HCT116 (cell line): ENCODE measurements at places on chromosomes 5 and 9. TPM values are rescaled to one million over a fixed set of nuclear protein-coding genes. Genes with fewer than 3 reads are reported as not detected.

Gene HEMGN
- total RNA-seq: not detected

DNA sequence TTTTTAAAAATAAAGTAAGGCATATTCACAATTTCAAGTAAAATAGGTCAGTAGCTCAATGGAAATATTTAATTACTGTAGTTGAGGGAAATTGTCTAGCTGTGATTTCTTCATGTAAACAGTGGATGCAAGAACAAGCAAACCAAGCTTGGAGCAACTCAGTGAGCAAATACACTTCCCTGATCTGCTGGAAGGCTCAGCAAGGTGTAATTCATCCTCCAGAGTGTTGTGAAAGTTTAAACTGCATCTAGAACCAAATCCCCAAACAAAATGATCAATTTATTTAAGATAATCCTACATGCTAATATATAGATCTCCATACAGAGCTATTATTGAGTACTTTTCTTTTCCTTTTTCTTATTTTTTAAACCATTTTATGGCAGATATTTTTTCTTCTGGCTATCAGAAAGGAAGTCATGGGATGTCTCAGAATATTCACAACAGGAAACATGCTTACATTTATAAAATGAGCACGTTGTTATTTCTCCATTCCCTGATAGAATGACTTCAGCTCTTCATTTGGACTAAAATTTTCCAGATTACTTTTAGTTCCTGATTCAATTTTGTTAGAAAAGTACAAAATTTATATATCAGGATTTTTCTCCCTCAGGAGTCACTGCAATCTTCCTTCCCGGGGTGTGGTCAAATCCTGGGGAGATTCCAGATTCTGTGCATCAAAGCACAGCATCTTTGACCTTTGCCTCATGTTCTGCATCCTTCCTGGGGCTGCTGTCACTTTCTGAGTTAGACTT lies 219.2 kb upstream of the ELL2 start:
- no peak overlapping the region for H3K27ac ChIP-seq
- no peaks in the 10 kb centered on the region for H3K27me3 ChIP-seq
- no peak for DNase-seq
- no peaks in the 10 kb centered on the region for H3K36me3 ChIP-seq
- H3K4me3 ChIP-seq: no peak overlapping the region

- no peak for DNase-seq
- no peak overlapping the region for H3K4me3 ChIP-seq
- no peaks in the 10 kb centered on the region for H3K27me3 ChIP-seq
Observed at GRCh38 chr5:167030500-167031120, 1260.8 kb upstream of the WWC1 start.

Gene STING1
- total RNA-seq: 17.7 TPM

DNA sequence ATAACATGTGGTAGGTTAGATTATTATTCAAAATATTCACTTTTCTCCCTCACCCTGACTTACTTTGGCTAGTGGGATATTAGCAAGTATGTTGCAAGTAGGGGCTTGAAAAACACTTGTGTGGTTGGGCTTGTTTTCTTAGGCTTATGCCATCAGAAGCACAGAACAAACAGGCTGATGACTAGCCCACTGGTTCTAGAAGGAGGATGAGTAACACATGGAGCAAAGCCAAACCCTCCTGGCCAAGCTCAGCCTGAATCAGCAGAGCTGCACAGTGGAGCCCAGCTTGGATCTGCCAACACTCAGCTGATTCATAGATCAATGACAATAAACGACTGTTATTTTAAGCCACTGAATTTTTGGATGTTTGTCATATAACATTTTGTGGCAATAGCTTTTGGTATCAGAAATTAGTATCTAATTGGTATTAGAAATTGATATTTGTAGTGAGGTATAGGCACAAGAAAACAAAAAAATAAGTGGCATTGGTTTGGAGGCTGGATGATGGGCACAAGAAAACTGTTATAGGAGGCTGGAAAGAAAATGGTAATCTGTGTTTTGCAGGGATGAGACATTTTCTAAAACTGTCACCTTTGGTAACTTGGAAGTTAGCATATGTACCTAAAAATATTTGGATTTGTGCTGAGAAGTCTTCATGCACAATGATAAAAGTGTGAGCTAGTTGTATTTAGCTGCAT lies 46.1 kb upstream of the ZBED3 start:
- no peak overlapping the region for H3K27ac ChIP-seq
- no peaks in the 10 kb centered on the region for H3K27me3 ChIP-seq
- DNase-seq: peak; percentile 72
- no peak overlapping the region for H3K4me3 ChIP-seq

Gene HAND1
- total RNA-seq: not detected

- no peaks in the 10 kb centered on the region for H3K27me3 ChIP-seq
- no peaks in the 10 kb centered on the region for H3K36me3 ChIP-seq
- no peaks in the 10 kb centered on the region for H3K4me1 ChIP-seq
- no peak overlapping the region for H3K27ac ChIP-seq
- no peak for DNase-seq
Observed at GRCh38 chr5:137737349-137738131, 1.7 kb upstream of the KLHL3 start.

Gene PPP2R2B
- not detected for total RNA-seq

DNA sequence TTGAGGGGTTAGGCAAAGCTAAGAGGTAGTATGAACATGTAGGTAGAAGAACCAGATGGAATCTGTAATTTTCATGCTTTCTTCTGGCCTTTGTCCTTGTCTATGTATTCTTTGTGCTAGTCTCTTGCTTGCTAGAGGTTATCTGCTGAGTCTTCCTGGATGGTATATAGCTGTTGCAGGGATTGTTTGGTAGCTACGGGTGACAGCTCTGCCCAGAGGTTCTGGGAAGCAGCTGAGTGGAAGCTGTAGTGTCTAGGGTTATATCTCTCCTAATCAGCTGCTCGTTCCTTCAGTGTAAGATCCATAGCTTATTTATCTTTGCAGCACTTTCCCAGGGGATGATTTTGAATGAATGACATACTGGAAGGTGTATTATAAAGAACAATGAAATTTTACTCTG lies 100.3 kb downstream of the ATG10 start:
- no peaks in the 10 kb centered on the region for H3K4me1 ChIP-seq
- H3K27me3 ChIP-seq: no peaks in the 10 kb centered on the region
- no peak for DNase-seq
- no peak overlapping the region for H3K4me3 ChIP-seq

DNA sequence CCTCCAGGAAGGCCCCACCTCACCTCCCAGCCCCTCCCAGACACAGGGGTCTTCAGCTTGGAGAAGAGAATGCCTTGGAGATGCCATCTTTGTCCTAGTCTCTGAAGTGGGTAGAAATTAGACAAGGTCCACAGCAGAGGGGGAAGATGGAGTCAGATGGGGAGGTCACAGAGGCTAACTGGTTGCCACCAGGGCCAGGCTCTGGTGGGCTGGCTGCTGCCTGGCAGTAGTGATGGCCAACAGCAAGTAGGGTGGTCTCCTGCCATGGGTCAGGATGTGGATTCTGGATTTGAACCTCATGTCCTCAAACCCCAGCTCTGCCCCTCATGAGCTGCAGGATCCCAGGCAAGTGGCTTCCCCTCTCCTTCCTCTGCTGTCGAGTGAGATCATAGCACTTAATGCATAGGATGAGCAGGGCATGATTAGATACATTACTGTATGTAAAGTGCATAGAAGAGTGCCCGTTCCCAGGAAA lies 38.7 kb upstream of the NEK6 start:
- no peaks in the 10 kb centered on the region for H3K27me3 ChIP-seq
- peaks cover 30% of the 10 kb centered on the region for H3K4me1 ChIP-seq
- 0 out of 2 replicates have a peak overlapping the region, but pooled peaks have one; percentile 10 for H3K4me3 ChIP-seq
- DNase-seq: no peak
- H3K36me3 ChIP-seq: no peaks in the 10 kb centered on the region

Gene FAM78A
- total RNA-seq: 3.4 TPM

- H3K36me3 ChIP-seq: no peaks in the 10 kb centered on the region
- H3K4me3 ChIP-seq: no peak overlapping the region
- H3K27me3 ChIP-seq: no peaks in the 10 kb centered on the region
- H3K4me1 ChIP-seq: no peaks in the 10 kb centered on the region
- DNase-seq: no peak
- H3K27ac ChIP-seq: no peak overlapping the region
Observed at GRCh38 chr5:33361781-33362180, 79.0 kb upstream of the TARS1 start.

- no peak overlapping the region for H3K4me3 ChIP-seq
- no peaks in the 10 kb centered on the region; the same call in 1 of the 2 replicates for H3K4me1 ChIP-seq
- H3K27ac ChIP-seq: no peak overlapping the region
- DNase-seq: no peak
- H3K36me3 ChIP-seq: no peaks in the 10 kb centered on the region
- H3K27me3 ChIP-seq: no peaks in the 10 kb centered on the region
Observed at GRCh38 chr9:133958756-133959155, 33.4 kb downstream of the VAV2 start.

- no peak for DNase-seq
- no peak overlapping the region for H3K4me3 ChIP-seq
- H3K27me3 ChIP-seq: no peaks in the 10 kb centered on the region
- no peaks in the 10 kb centered on the region for H3K4me1 ChIP-seq
- H3K36me3 ChIP-seq: peaks cover 23% of the 10 kb centered on the region; the same call in 1 of the 2 replicates
Observed at GRCh38 chr9:113269355-113269754, 6.0 kb downstream of the CDC26 start.

DNA sequence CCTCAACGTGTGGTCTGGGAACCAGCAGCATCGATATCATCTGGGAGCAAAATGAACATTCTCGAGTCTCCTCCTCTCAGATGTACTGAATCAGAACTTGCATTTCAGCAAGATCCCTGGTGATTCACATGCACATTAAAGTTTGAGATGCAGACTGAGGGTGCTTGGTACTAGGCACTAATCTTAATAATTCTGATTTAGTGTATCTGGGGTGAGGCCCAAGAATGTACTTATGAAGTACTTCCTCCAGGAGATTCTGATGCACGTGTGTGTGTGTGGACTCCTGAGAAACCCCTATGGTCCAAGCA lies 56.2 kb upstream of the EQTN start:
- no peak overlapping the region for H3K27ac ChIP-seq
- no peak for DNase-seq
- H3K4me1 ChIP-seq: no peaks in the 10 kb centered on the region
- no peaks in the 10 kb centered on the region for H3K27me3 ChIP-seq

DNA sequence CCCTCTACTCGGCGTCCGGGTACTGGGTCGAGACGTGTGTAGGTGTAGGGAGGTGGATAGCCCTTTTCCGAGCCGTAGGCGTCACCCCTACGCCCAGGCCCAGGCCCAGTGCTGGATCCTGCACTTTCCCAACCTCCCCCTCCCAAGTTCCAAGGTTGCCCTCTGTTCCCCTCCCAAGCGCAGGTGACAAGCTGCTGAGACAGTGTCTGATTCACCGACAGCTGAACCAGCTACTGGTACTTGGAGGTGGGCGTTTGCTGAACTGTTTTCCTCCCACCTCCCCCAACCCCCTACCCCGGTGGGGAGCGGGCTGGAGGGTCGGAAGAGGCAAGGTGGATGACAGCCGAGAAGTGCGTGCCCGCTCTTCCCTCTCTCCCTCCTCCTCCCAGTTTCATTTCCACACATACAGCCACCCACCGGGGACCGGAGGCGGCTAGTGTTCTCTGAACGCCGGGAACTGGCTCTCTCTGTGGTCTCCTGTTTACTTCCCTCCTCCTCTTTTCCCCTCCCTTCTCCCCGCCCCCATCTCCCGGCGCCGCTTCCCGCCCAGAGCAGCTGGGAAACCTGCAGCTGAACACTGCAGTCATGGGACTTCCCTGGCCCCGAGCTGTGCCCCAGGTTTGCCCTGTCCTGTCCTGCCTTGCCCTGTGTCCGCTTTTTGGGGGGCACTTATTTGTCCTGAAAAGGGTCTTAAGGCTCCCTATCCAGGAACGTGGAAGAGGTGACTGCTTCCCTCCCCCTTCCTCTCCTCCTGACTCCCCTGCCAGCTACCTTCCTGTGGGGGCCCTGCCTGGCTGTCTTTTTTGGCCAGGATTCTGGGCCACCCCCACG lies 6.2 kb upstream of the KLF9 start:
- no peaks in the 10 kb centered on the region for H3K36me3 ChIP-seq
- H3K4me3 ChIP-seq: peak overlapping the region; percentile 75
- H3K27ac ChIP-seq: peak overlapping the region; percentile 96

Gene DTWD2
- total RNA-seq: 5.2 TPM

Gene CCL27
- 1.0 TPM for total RNA-seq

- no peak for DNase-seq
- no peaks in the 10 kb centered on the region for H3K4me1 ChIP-seq
- peaks cover 9% of the 10 kb centered on the region; the same call in 1 of the 2 replicates for H3K36me3 ChIP-seq
- no peak overlapping the region for H3K4me3 ChIP-seq
- H3K27me3 ChIP-seq: no peaks in the 10 kb centered on the region
Observed at GRCh38 chr5:116091416-116091815, 6.6 kb downstream of the COMMD10 start.

DNA sequence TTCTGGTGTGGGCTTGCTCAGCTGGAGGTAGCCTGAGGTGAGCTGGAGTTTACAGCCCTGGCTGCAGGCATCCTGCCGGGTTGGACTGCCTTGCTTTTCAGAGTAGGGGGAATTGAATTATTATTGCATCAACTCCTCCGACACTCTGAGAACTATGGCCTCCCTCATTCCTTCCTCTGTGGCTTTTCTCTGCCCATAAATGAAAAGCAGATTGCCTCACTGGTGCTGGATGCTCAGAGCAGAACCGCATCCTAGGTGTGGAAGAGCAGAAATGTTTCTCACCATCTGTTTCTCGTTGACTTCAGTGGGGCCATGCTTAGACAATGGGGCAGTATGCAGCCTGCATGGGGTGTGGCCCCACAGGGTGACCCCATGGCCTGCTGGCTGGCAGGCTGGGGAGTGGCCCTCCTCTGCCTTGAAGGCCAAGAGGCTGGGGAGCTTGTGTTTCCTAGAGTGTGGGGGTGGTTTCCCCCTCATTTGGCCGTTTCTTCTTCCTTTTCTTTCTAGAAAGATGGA lies 27.3 kb upstream of the TGFBI start:
- H3K27ac ChIP-seq: no peak overlapping the region
- no peak overlapping the region for H3K4me3 ChIP-seq
- no peaks in the 10 kb centered on the region for H3K36me3 ChIP-seq
- H3K27me3 ChIP-seq: peaks cover 55% of the 10 kb centered on the region

DNA sequence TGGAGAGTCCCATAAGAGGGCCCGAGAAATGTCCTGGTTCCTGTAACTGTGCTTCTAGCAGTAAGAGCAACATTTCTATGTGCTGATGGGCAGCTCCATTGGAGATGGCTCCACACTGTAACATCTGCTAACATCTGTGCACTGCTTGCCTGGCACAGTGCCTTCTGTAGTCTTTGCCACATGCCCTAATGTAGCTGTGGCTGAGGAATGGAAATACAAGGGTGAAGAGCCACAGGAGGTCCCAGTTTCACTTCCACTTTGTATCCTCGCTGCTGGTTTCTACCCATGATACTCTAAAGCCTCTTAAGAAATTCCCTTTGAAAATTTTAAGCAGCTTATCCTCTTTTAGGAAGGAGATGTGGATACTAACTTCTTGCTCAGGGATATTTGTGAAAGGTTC lies 97.4 kb downstream of the HOMER1 start:
- H3K27me3 ChIP-seq: no peaks in the 10 kb centered on the region
- no peak for DNase-seq
- H3K36me3 ChIP-seq: no peaks in the 10 kb centered on the region
- H3K4me3 ChIP-seq: no peak overlapping the region

DNA sequence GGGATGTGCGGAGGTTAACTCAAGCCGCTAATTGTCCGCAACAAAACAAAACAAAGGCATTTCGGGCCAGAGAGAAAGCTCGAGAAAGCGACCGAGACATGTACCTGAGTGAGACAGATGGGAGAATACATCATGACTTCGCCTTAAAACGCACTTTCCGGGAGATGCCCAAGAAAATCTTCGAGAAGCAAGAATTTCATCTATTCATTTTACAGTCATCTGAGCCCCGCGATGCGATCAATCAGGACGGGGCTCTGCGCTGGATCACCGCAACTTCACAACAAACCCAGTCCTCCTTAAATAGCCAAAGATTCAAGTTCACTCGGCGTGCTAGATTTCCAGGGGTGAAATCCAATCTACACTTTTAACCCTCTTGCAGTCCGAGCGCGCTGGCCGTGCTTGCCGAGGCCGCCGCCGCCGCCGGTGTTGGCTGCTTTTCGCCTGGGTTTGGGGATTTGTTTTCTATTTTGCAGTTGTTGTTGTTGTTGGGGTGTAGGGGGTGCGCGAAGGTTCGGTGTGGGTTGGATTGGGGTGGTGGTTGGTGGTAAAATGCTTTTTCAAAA lies 482 bp downstream of the NFIB start:
- peak overlapping the region; percentile 32 for H3K4me3 ChIP-seq
- H3K27ac ChIP-seq: peak overlapping the region; percentile 30; the same call in 1 of the 2 replicates
- no peak for DNase-seq
